ENCODE measurements at places on chromosomes 3 and 15. TPM values are rescaled to one million over a fixed set of nuclear protein-coding genes. Genes with fewer than 3 reads are reported as not detected.

The C15orf39 gene
- total RNA-seq = 41.3 TPM

The MOBP gene
- not detected for total RNA-seq

GRCh38 chr15:51260202-51260601, 78.2 kb downstream of the CYP19A1 start:
- DNase-seq = no peak

DNA sequence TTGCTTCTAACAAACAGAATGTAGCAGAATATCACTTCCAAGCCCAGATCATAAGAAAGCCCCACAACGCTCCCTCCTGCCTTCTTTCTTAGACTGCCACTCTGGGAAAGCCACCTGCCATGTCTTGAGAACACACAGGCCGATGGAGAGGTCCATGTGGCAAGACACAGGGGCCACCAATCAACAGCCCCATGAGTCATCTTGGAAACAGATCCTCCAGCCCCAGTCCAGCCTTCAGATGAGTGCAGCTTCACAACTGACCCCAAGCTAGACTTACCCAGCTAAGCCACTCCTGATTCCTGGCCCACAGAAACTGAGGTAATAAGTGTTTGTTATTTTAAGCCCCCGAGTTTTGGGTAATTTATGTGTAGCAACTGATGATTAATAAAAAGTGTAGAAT, 39.7 kb downstream of the PTH1R start:
- no peak for DNase-seq

All from PC-9 (cell line).